Gastroesophageal sphincter (tissue), 4 donors: ENCODE measurements at places on chromosomes 5 and 9. TPM values are rescaled to one million over a fixed set of nuclear protein-coding genes. Genes with fewer than 3 reads are reported as not detected.

The CTSV gene
- total RNA-seq, result 0.19 TPM

DNA sequence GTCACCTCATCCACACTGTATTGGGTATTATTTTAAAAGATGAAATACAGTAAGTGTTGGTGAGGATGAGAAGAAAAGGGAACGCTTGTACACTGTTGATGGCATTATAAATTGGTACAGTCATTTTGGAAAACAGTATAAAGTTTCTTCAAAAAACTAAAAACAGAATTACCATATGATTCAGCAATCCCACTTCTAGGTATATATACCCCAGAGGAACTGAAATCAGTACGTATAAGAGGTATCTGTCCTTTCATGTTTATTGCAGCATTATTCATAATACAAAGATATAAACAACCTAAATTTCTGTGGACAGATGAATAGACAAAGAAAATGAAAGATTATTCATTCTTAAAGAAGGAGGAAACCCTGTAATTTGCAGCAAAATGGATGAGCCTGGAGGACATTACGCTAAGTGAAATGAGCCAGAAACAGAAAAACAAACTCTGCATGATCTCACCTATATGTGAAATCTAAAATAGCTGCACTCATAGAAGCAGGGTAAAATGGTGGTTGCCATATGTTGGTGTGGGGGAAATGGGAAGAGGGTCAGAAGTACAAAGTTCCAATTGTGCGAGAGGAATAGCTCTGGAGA lies 191.6 kb downstream of the TRIM36 start:
- no peak for ATAC-seq

GRCh38 chr5:14593326-14594021 lies 11.9 kb downstream of the OTULINL start:
- ATAC-seq, result no peak

- no peak for ATAC-seq
These were observed 1.4 kb upstream of the CTNNAL1 start for GRCh38 chr9:109014608-109015280.

- ATAC-seq, result peak; percentile 55
These were observed 320.1 kb downstream of the ADGRV1 start for GRCh38 chr5:90878549-90879196.

DNA sequence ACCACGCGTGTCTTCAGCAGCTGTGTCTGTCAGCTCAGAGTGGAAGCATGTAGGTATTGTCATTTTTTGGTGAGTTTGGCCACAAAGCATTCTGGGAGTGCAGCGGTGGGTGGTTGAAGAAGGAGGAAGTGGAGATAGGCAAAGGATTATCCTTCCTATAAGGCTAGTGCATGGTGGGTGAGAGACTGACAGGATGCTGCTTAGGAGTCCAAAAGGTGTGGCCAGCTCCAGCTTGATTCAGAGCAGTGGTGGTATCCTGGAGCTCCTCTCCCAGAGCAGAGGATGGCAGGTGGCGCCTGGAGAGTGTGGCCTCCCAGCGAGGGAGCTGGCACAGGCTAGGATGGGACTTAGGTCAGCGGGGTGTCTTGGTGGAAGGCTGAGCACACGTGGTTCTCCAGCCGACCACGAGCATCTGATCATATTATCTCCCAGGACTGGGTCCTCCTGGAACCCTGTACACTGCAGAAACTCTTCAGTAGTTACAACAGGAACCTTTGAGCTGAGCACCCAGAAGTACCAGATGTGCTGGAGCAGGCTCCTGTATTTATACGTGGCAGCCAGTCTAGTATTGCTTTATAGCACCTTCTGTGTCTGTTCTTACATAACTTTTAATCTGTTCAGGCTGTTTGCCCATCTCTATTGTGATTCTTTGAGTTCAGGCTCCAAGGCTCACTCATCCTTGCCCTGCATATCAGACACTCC lies 29.6 kb downstream of the MAML1 start:
- ATAC-seq, result peak; percentile 23

- ATAC-seq, result no peak
These were observed 41.6 kb upstream of the SLC36A2 start for GRCh38 chr5:151388960-151389359.

The GARIN3 gene
- not detected for total RNA-seq

DNA sequence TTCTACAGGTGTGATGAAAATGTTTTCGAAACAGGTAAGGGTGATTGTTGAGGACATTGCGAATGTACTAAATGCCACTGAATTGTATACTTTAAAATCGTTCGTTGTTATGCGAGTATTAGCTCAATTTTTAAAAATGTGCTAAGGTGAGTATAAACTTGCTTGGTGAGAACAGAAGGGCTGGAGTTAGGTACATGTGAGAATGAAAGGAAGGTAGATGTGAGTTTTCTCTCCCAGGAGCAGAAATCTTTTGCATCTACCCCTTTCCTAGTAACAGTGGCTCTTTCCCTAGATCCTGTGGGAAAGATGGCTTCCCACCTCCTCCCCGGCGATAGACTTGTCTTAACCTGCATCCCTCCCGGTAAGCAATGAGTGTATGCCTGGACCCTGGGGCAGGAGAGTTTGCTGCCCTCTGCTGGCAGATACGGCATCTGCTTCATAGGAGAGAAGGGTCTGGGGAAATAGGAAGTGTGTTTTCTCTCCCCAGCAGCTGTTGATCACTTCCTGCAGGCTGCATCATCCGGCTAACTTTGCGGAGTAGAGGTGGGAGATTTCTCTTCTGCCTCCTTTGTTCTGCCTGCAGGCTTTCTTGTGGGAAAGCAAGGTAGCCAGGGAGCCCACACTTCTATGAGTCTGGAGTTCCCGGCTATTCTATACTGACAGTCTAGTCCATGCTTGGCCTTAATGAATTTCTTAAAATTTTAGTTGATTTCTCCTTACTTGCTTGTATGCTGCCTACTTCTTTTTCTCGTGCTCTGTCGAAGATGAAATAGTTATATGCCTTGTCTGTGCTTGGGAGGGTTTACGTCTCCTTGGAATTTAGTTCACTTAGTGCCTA lies 373.3 kb upstream of the SEMA6A start:
- no peak for ATAC-seq

- no peak for ATAC-seq
These were observed 19.4 kb downstream of the SPACA9 start for GRCh38 chr9:132898051-132898450.

- ATAC-seq, result no peak
These were observed 112.3 kb upstream of the NR3C1 start for GRCh38 chr5:143515829-143516228.

- ATAC-seq, result no peak
These were observed 55.2 kb downstream of the GLDC start for GRCh38 chr9:6590334-6590733.

The SPAG8 gene
- total RNA-seq, result 0.81 TPM

DNA sequence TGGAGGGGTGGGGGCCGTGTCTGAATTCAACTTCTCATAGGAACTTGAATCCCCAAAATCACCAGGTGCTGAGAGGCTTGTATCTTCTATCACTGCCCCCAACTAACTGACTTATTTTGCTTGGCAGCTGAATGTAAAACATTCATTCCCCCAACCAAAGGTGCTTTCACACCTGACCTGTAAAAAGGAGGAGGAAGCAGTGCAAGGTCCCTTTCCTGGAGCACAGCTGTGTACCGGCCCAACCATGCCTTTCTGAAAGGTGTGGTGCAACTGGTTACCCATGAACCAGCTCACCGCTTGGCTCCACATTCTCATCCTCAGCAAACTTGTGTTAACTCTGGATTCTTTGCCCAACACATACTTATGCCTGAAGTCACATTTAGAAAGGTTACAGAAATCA lies 34.7 kb downstream of the TMEM167A start:
- no peak for ATAC-seq

- ATAC-seq, result no peak
These were observed 393.1 kb downstream of the TMEM232 start for GRCh38 chr5:110333384-110333783.

- no peak for ATAC-seq
These were observed 203.0 kb downstream of the HSPA4 start for GRCh38 chr5:133254803-133255202.

GRCh38 chr5:124234022-124234769 lies 512.2 kb downstream of the ZNF608 start:
- no peak for ATAC-seq

- no peak for ATAC-seq
These were observed 5.9 kb upstream of the GAS1 start for GRCh38 chr9:86953181-86953580.

DNA sequence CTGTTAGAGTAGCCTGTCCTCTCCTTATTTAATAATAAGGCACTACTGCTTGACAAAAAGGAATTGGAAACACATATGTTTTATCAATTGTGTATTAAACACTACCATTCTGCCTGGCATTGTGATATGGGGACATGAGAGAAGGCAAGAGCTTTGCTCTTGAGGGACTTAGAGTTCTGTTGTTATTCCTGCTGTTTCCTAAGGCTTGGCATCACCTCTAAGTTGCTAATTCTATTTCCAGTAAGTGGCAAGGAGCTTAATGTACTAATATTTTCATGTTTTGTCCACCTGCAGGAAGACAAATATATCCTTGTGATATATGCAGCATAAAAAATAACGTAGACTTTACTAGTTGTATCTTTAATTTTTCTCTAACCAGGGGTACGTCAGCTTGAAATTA lies 12.6 kb downstream of the HMGCR start:
- ATAC-seq, result no peak

- ATAC-seq, result no peak
These were observed 2025.5 kb upstream of the NUDT12 start for GRCh38 chr5:105587963-105588662.

- no peak for ATAC-seq
These were observed 56.8 kb upstream of the OLFM1 start for GRCh38 chr9:135030566-135031226.

GRCh38 chr9:79155308-79155707 lies 416.5 kb upstream of the TLE4 start:
- no peak for ATAC-seq
